ENCODE measurements at places on chromosomes 7 and 10.

DNA sequence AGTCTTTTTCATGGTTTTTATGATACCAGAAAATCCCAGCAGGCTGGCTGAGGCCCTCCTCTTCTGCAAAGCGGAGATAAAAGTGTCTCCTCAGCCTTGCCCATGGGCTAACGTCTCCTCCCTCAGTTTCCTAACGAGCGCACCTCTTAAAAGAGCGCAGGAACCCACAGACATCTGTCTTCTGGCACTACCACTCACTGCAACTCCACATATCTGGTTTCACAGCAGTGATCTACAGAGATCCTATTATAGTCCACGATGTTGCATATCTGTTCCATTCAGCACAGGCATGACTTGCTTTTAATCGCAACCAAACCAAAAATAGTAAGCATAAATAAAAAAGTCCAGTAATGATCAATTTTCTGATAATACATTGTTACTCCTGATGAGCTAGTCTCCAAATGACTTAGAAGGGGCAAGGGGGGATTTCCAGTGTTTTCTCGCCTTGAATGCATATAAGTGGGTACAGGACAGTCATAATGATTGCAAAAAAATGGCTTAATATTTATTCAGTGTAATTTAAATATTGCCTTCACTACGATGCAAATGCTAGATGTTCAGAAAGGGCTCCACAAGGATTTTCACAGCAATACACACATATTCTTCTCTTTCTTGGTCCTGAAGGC is 20.9 kb downstream of the ANKRD22 start:
- DNase-seq: no peak

DNA sequence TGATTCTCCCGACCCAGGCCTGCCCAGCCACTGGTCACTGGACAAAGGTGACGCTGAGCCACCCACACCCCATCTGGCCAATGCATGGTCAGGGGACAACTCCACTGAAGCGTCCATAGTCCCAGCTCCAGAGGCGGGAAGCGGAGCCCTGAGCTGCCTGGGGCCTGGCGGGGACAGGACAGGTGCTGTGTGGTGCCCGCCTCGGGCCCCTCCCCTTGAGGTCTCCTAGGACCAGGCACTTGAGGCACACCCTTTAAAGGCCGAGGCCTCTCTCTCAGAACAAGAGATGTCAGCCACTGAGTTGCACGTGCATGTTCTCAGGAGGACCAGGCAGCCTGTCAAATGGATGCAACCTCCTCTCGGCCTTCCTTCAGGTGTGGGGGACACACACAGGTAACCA is 52.5 kb upstream of the PPP2R2D start:
- no peak for DNase-seq

DNA sequence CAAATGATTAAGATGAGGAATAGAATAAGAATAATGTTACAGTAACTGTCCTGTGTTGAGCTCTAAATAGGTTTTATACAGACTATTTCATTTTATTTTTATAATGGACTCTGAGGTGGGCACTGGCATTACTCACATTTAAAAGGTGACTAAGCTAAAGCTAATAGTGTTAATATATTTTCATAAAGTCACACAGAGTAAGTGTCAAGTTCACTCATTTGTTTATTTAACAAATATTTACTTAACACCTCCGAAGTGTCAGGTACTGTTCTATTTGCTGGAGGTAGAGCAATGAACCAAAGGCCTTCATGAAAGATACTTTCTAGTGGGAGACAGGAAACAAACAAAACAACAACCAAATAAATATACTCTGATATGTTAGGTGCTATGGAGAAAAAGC is 44.0 kb downstream of the ASB4 start:
- DNase-seq: no peak

GRCh38 chr7:139681463-139681755 is 96.4 kb downstream of the HIPK2 start:
- no peak for DNase-seq

GRCh38 chr7:142445019-142445686 is 187.3 kb upstream of the PRSS58 start:
- no peak for DNase-seq

DNA sequence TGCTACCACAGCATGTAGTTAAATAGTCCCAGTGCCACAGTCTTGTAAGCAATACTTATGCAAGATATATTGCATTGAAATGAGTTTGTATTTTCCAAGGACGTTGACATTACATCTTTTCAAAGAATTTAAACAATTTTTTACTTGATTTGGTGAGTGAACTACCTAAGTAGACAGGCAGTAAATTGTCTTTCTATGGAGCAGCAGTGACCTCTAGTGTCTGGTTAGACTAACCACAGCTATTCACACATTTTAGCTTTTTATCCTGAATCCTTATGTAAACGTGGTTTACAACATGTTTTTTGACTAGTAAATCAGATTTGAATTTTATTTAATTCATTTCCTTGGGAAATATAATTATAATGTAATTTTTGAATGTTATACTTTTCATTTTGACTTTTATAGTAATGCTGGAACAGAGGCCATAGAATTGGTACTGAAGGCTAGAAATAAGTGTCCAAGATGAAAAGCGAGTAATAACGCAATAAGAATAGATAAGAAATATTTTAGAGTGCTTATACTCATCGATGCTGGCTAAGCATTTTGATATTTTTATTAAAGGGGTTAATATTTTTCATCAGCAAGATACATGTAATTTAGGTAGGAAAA is 5.6 kb downstream of the LRRTM3 start:
- DNase-seq: no peak

- DNase-seq: no peak
Observed at GRCh38 chr10:99008054-99008453, 227.6 kb downstream of the HPSE2 start.

GRCh38 chr10:117697402-117697801 is 154.9 kb downstream of the EMX2 start:
- no peak for DNase-seq

GRCh38 chr7:1254281-1255079 is 21.8 kb downstream of the UNCX start:
- DNase-seq: no peak

GRCh38 chr10:52216852-52217251 is 97.2 kb upstream of the DKK1 start:
- no peak for DNase-seq

DNA sequence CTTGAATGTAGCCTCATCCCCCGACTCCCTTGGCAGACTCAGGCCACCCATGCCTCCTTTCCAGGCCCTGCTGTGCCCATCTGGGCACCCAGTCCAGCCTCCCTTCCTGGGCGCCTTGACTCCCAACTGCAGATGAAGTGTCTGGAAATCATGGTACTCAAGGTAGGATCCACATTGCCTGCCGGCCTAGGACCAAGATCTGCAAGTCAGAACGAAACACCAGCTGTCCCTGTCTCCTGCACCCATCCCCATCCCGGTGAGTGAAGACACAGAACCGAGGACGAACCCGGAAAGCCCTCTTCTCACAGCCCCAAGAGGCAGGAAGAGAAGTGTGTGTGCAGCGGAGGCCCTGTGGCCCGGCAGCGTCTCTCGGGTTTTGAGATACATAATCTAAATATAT is 205.1 kb downstream of the EMX2 start:
- DNase-seq: no peak
